Fibroblast of skin of left biceps (primary cell): ENCODE measurements at places on chromosomes 2 and 18.

DNA sequence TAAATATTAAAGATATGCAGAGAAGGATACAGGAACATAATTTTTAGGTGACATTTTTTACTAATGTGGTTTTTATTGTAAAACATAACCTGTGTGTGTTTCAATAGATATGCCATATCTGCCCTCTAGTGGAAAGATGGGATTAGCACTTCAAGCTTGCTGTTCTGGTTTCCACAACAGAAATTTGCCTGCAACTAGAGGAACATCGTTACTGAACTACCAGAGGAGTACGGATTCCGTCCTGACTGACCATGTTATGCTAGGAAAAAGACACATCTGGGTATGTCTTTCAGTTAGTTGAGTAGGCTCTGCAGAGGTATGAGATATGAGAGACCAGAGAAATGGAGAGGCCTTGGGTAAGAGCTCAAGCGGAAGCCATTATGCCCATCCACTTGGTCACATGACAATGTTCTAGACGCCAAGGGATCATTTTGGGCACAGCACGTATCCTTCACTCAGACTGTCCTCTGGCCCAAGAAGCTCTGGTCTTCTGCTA is 104.9 kb downstream of the MBD2 start:
- DNase-seq, result no peak

- no peak for DNase-seq
These were observed 269.4 kb upstream of the AGAP1 start for GRCh38 chr2:235224410-235224809.

DNA sequence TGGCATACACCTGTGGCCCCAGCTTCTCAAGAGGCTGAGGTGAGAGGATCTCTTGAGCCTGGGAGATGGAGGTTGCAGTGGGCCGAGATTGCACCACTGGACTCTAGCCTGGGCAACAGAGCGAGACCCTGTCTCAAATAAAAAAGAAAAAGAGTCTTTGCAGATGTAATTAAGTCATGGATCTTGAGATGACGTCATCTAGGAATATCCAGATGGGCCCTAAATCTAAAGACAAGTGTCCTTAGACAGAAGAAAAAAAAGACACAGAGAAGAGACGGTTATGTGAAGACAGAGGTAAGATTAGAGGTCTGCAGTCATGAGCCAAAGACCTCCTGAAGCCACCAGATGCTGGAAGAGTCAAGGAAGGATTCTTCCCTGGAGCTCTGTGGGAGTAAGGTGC is 74.3 kb downstream of the RHOB start:
- no peak for DNase-seq

DNA sequence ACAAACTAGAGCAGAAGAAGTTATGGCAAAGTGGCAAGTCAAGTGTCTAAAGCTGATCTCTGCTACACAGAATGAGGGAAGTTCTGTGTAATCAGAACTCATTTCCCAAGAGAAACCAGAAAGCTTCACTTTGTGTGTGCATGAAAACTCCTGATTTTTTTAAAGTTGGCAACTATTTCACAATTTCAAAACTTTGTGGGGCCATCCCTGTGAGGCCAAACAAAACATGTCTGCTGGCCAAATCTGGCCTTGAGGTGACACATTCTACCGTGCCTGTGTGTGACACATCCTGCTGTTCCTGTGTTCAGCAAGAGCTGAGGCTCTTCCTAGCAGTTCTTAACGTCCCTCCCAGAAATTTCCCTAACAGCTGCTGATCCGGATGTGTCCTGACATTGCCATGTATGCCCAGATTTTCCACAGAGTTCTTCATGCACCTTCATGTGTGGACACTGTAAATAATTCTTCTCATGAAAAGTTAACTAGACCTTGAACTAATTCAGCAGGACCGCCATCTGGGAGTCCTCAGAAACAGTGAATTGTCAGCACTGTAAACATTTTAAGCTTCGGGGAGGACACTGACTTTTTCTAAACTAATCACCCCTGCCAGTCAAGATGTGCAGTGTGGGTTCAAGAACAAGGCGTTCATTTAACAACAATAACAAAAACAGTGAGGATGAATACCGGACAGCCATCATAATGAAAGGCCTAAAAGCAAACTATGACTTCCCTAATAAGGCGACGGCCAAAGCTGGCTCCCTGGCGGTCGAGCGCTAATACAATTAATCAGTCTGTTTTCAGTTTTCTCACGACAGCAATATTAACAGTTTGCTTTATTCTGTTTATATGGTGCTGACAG is 99.0 kb downstream of the PLEKHM3 start:
- DNase-seq, result no peak

GRCh38 chr2:11652553-11652952 is 17.4 kb downstream of the NTSR2 start:
- no peak for DNase-seq

- no peak for DNase-seq
These were observed 819.1 kb upstream of the FSHR start for GRCh38 chr2:49973436-49973835.

DNA sequence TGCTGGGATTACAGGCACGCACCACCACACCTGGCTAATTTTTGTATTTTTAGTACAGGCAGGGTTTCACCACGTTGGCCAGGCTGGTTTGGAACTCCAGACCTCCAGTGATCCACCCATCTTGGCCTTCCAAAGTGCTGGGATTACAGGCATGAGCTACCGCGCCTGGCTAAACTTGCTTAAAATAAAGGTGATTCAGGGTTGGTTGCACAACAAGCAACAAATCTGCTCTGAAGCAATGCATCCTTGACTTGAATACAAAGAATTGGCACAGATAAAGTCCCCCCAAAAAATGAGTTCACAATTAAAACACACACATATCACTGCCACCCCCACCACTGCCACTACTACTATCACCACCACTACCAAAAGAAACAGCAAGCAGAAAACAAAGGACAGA is 34.9 kb downstream of the CCDC88A start:
- DNase-seq, result no peak

DNA sequence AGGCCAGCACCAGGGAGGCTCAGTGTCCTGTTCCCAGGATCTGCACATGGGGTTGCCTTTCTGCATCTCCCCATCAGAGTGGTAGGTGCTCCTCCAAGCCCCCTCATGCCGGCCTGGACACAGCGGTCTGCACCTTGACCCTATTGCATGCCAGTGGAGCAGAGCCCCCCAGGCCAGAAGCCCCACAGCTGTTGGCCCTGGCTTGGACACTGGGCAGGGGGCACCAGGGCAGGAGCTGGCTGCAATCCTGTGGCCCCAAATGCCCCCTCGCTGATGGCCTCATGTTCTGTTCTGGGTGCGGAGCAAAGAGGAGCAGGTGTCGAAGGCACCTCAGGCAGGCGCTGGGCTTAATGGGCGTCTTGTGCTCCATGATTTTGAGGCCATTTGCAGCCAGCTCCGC is 62.7 kb downstream of the CCDC74A start:
- no peak for DNase-seq

GRCh38 chr2:15770606-15771005 is 169.7 kb upstream of the MYCN start:
- no peak for DNase-seq

DNA sequence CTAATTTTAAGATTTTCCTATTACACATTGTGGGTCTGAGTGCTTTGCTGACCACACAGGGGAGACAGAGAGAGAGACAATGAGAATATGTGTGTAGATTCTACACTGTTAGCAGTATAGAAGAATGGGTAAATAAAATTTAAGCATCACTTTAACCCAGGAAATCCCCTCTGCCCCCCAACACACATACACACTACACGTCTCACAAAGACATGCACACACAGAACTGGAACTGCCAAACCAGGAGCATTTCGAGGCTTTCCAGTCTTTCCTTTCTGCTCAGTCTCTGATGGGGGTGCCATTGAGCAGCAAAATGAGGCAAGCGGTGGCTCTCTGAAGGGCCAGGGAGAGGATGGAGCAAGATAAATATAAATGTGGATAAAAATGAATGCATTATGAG is 2.5 kb downstream of the MERTK start:
- no peak for DNase-seq

DNA sequence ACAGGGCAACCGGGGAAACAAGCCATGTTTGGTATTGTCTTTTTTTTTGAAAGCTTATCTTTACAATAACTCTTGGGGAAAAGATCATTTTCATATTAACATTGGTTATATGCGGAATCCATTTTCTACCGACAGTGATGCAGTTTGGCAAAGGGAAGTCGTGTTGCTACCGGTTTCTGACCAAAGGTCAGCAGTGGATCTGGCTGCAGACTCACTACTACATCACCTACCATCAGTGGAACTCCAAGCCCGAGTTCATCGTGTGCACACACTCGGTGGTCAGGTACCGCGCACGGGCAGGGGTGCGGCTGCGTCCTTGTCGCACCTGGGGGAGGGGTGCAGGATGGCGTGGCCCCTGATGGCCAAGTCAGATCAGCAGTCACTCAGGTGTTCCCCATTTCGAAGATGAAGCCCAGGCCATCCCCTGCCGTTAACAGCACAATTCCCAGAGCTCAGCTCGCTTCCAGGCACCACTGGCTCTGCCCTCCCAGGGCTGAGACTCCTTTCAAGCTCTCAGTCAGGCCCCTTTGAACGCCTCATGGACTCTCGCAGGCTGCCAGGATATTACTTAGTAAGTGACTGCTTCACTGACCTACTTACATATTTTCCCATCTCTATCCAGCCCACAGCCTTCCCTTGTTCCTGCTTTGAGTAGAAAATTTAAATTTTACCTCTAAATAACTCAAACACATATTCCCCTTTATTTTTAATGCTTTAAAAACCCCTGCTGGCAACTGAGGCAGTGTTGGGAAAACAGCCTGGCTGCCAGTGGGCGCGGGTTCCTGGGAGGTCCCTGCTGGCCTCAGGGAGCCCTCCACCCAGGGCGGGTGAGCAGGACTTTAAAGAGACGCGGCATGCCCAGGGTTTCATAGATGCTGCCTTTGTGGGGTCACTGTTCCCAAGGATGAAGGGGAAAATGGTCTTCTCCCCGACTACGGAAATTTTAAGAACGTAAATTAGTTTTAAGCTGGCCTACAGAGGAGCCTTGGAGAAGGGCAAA is 33.6 kb upstream of the RPL31 start:
- no peak for DNase-seq

DNA sequence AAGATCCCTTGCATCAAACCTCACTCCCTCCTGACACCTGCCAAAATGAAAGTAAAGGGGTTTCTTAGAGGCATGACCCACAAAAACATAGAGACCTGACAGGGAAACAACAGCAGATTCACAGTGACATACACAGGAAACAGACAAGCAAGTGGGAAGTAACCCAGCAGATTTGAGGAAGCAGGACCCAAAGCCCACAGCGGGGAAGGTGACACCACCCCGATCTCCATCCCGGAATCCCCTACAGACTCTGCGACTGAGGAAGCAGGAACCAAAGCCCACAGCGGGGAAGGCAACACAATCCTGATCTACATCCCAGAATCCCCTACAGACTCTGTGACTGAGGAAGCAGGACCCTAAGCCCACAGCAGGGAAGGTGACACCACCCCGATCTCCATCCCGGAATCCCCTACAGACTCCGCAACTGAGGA is 21.6 kb downstream of the CIB4 start:
- DNase-seq, result no peak

- no peak for DNase-seq
These were observed 163.1 kb upstream of the RGPD4 start for GRCh38 chr2:107663632-107664031.

DNA sequence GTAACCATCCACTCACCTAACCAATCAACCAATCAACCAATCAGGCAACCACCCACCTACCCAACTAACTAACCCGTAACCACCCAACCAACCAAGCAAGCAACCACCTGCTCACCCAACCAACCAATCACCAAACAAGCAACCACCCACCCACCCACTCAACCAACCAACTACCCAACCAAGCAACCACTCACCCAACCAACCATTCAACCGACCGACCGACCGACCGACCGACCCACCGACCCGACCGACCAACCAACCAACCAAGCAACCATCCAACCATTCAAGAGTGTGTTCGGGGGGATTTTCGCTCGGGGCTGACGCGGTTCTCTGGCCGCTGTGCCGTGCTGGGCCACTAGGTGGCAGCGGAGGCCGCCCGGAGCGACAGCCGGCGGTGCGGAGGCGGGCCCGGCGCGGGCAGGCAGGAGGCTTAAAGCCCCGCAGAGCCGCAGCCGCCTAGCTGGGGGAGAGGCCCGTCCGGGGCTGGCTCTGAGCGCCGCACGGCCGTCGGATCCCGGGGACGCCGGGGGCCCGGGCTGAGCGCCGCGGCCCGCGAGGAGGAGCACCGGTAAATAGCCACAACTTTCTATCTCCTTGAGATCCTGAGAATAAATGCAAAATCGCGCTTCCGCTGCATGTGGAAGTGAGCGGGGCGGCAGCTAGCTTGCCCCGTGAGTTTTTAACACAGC is at the start of gene MC5R:
Gene MC5R (plus strand): TSS at position 443 of the 689 bp plus-strand sequence. CDS start 1,617 bp downstream, outside the sequence.
- no peak for DNase-seq

- DNase-seq, result no peak
These were observed 296.9 kb downstream of the ZNF521 start for GRCh38 chr18:25055076-25055475.

DNA sequence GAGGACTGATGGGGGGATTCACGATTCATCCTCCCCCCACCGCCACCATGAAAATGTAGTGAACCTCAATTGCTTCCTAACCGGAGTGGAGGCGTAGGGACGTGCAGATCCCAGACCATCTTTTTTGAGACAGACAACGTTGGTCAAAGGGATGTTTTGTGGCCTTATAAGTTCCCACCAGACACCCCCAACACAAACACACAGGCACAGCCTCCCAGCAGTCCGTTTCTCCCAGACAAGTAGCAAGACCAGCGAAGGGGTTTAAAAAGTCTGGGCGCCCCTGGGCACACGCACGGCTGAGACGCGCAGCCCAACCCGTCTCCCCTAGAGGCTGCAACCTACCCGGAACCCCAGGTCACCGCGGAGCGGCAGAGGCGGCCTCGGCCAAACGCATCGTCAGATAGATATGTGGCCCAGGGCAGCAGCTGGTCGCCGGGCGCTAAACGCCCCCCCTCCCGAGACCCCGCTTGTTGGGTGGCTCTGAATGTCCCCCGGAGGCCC is 1.3 kb downstream of the GBX2 start:
- DNase-seq, result no peak

DNA sequence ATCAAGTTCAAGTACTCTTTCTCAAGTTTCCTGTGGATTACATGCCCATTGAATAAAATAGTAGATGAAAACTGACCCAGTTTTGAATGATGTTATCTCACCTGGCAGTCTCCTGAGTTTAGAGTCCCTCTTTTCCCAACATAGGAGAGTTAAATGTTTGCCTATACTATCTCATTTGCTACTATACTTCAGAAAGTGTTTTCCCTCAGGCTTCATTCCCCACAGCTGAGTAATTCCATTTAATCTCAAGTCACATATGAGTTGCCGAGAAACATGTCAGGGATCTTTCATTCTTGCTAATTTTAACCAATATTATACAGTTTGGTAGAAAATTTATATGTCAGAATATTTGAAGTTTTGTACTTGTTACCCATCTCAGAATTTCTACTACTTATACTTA is 150.4 kb upstream of the CDH19 start:
- DNase-seq, result no peak

- no peak for DNase-seq
These were observed 906 bp downstream of the IKZF2 start for GRCh38 chr2:213150315-213151097.

DNA sequence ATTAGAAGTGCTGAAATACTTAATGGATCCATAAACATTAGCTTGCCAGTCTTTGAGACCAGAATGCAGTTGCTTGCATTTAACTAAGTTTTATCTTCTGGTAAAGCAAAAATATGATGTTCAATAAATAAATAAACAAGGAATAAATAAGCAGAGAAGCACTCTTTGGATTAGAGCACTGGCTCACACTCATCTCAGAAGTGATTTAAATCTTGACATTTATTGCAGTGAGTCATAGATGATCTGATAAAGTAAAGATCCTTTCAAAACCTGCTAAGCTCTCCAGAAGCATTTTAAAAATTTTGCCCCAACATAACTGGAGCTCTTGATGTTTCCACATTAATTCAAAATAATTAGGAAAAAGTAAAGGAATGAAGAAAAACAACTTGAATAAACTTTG is 66.8 kb downstream of the KYNU start:
- DNase-seq, result no peak

GRCh38 chr18:10343778-10344177 is 110.7 kb upstream of the APCDD1 start:
- DNase-seq, result no peak
